Spleen (tissue), 13 donors: ENCODE measurements at places on chromosomes 2 and 18. TPM values are rescaled to one million over a fixed set of nuclear protein-coding genes. Genes with fewer than 3 reads are reported as not detected.

Gene CETN1
- not detected for total RNA-seq

Gene CRACDL
- total RNA-seq: 1.4 TPM

Gene DSG4
- total RNA-seq: not detected

Gene FBXO15
- total RNA-seq: 1.3 TPM

Gene RNF125
- total RNA-seq: 12.9 TPM

Gene LGALSL
- total RNA-seq: 13.5 TPM

Gene REEP1
- 2.9 TPM for total RNA-seq

Gene UGT1A9
- not detected for total RNA-seq
